ENCODE measurements at places on chromosomes 6 and 20.

DNA sequence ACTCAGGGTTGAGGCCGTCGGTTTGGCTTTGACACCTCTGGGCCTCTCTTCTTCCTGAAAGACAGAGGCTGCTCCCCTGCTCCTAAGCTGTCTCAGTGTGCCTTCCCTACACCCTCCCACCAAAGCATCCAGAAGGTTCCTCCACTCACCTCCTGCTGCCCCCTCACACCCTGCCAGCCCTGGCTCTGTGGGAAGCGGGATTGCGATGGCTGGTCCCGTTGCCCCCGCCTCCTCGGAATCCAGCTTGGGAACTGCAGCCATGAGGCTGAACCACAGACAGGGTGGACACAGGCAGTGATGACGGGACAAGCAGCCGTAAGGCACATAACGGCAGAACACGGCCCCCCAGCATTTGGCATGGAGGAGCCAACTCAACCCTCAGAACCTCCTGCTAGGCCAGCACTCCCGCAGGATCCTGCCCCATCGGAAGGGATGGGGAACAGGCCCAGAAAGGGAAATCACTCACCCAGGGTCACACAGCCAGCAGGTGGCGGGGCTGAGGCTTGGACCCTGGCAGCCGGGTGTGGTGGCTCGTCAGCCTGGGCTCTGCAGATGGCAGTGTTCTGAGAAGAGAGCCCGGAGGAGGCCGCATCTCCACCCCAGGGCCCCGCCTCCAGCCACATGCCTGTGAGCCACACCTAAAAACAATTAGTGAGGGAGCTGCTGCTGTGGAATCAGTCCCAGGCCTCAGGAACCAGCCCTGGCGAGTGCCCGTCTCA, 139.6 kb downstream of the PHACTR3 start:
- DNase-seq: no peak

GRCh38 chr6:164005004-164005711, 590.6 kb downstream of the QKI start:
- DNase-seq: no peak

DNA sequence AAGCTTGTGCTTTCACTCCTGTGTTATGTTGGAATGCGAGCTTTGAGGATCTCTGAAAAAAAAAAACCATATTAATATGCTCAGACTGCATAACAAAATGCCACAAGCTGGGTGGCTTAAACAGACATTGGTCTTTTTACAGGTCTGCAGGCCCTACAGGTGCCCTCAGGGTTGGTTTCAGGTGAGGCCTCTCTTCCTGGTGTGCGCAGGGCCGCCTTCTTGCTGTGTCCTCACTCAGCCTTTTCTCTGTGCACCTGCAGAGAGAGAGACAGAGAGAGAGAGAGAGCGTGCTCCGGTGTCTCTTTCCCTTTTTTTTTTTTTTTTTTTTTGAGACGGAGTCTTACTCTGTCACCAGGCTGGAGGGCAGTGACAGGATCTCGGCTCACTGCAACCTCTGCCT, 114.1 kb upstream of the SNX9 start:
- DNase-seq: no peak

DNA sequence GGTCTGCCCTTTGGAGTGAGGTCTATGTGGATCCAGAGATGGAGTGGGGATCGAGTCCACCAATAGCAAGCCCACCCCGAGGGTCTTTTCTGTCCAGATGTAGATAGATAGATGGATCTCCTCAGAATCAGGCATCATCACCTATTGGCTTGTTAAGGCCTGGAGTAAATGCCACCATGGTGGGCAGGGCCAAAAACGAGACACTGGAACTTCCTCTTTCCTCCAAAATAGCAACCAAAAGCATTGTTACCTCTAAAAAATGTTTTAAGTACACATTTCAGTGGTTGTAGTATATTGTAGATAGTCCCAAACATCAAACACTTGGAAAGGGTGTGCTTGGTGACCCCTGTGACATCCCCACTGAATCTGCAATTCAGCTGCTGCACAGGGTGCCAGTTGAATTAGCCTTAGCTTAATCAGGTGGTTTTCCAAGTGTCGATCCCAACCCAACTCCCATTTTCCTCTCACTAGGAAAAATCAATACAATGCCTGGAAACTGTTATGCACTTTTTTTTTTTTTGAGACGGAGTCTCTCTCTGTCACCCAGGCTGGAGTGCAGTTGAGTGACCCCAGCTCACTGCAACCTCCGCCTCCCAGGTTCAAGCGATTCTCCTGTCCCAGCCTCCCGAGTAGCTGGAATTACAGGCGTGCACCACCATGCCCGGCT, 35.0 kb upstream of the NELFCD start:
- DNase-seq: no peak

DNA sequence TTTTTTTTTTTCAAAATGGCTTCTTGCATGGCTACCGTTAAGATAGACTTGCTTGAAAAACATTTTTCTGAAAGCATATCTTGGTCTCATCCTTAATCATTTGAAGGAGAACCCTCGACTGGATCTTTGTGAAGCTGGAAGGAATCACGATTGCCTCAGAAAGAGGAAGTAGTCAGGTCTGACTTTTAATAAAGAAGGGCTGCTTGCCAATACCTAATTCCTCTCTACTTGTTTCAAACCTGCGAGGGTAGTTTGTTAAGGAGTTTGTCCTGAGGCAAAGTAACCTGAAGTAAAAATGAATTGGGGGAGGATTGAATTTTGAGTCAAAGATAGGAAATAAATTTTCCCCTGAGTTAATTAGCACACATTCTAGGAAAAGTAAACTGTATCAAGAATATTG, 288.1 kb upstream of the MAP3K7 start:
- no peak for DNase-seq

DNA sequence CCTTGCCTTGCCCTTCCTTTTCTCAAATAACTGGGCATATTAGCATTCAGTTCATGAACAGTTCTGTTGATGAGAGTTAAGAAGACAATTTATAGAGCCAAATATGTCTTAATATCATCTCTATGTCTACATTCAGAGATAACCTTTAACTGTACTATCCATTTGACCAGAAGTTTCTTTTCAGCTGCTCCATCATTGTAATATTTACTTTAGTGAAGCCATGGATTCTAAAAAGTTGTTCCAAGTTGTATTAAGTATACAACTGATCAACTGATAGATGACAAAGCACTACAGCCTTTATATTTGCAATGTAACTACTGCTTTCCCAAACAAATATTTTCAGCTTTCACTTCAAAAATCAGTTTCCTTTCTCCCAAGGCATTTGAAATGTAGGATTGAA, 1252.7 kb downstream of the EPHA7 start:
- no peak for DNase-seq

DNA sequence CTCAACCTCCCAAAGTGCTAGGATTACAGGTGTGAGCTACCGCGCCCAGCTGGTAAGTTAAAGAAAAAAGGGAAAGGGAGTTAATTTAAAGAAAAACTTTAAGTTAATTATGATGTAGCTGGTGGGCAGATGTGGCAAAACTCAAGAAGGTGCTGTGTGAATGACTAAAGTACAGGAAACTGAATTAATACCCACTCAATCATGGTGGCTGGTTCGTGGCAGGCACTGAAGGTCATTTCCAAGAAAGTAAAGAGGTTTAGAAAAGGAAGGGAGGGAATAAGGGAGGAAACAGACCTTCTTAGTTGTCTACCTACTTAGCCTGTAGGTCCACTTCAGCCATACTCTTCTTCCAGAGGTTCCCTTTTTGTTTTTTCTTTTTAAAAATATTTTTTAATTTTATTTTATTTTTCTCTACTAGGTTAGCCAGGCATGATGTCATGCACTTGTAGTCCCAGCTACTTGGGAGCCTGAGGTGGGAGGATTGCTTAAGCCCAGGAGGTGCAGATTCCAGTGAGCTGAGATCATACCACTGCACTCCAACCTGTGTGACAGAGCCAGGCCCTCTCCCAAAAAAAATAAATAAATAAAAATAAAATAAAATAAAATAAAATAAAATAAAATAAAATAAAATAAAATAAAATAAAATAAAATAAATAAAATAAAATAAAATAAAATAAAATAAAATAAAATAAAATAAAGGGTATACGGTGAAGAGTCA, 11.9 kb upstream of the TGM3 start:
- no peak for DNase-seq

GRCh38 chr20:49846206-49846807, 33.7 kb downstream of the SLC9A8 start:
- peak; percentile 26 for DNase-seq

GRCh38 chr20:19073584-19074218, 138.7 kb upstream of the SLC24A3 start:
- no peak for DNase-seq

DNA sequence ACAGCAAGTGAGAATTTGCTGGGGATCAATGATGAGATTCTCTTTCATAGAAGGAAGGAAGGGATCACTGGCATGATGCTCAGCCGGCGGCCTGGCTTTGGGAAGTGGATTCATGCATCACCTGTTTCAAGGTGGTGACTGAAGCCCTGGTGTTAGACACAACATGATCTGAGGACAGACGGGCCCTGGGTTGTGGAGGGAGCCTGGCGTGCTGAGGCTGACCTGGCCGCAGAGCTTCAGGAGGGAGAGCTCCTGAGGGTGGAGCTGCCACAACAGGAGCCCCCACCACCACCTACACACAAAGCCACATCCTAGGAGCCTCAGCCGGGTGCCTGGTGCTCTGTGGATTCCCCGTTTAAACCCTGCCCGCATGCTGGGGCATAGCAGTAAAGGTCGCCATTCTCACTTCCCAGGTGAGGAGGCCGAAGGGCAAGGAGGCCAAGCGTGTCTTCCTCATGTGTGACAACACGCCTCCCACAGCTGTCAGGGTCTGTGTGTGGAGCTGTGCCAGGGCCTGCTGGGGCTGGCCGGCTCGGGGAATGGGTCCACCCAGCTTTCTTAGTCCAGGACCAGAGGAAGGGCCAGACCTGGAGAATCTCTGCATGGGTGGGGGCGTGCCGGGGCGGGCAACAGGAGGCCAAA, 107.0 kb downstream of the ERMARD start:
- no peak for DNase-seq

DNA sequence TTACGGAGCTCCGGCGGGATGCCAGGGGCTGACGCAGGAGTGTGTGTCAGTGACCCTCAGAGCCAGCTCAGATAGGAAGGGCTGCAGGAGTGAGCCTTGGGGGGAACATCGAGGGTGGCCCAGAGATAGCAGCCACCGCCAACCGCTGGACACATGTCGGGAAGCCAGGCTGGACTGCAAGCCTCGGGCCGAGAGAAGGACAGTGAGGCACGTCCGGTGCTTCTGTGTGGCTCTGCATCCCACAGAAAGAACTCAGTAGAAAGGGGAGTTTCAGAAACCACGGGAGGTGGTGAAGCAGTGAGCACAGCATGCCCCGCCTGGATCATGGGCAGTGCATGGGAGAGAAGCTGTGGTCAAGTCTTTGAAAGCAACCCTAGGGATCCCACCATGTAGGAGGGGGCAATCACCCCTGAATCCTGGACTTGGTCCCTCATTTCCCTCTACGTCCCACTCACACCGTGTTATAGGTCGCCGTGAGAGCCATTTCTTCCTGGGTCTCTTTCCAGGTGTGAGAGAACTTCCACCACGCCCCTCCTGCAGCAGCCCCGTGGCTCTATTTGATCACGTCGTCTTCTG, 383.7 kb upstream of the CDH4 start:
- DNase-seq: no peak

DNA sequence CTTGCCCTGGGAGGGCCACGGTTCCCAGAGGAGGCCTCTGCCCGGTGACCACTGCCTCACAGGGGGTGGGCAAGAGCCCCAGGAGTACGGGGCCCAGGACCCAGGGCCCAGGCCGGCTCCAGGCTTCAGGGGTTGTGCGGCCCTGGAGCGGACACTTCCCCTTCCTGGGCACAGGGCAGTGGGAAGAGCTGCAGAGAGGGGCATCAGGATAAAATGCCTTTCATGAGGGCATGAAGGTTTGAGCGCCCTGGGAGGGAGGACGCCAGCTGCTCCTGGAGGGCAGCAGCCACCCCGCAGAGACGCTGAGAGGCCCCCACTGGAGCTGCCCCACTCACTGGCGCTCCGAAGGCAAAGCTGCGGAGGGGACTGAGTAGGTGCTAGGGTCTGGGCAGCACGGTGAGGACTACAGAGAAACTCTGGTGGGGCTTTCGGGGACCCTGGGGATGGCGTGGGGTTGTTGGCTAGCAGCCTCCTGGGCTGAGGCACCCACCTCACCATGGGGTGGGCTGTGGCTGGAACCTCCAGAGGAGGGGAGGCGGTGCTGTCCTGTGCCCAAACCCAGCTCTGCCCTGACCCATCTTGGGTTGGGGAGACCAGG, 10.4 kb downstream of the LAMA5 start:
- DNase-seq: no peak

DNA sequence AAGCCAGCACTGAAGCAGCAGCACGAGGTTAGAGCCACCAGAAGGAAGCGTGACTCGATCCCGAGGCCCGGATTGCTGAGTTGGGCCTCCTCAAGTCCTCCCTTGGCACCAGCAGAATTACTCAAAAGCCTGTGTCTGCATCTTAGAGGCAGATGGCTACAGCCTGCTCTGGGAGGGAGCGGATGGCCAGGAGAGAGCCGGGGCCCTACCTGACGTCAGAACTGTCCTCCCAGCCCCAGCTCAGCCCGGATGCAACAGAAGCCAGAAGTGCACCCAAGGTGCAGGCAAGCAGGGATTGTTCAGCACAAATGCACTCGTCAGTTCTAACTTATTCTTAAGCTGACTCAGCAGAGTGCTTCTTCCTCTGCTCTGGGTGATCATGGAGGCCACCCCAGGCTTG, 155.5 kb upstream of the RPS6KA2 start:
- no peak for DNase-seq

GRCh38 chr6:137084865-137085617, 40.3 kb upstream of the IL20RA start:
- DNase-seq: no peak

DNA sequence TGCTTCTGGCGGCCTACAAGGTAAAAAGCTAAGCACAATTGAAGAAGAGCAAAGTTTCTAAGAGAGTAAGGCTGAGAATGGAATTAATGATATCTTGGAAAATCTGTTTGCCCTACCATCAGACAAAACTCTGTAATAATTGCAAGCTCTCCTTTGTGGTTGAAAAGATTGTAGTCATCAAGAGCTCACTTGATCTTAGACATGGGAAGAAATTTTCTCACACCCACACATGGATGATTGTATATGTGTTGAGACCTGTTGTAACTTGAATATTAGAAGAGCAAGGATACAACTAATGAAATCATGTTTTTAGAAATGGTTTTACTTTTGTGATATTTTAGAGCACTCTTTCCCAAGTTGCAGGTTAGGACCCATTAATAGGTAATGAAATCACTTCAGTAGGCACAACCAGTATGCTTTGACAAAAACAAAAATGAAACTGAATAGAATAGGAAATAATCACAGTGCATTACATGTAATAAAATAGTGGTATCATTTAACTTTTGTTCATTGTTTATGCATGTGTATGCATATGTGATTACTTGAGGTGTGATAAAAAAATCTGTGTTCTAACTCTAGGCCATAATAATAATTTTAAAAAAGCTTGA, 14.0 kb downstream of the DCBLD1 start:
- no peak for DNase-seq
